Effector memory CD4-positive, alpha-beta T cell (primary cell): ENCODE measurements at places on chromosomes 2 and 18.

- no peak for DNase-seq
Observed at GRCh38 chr2:206045251-206045650, 40.7 kb downstream of the INO80D start.

DNA sequence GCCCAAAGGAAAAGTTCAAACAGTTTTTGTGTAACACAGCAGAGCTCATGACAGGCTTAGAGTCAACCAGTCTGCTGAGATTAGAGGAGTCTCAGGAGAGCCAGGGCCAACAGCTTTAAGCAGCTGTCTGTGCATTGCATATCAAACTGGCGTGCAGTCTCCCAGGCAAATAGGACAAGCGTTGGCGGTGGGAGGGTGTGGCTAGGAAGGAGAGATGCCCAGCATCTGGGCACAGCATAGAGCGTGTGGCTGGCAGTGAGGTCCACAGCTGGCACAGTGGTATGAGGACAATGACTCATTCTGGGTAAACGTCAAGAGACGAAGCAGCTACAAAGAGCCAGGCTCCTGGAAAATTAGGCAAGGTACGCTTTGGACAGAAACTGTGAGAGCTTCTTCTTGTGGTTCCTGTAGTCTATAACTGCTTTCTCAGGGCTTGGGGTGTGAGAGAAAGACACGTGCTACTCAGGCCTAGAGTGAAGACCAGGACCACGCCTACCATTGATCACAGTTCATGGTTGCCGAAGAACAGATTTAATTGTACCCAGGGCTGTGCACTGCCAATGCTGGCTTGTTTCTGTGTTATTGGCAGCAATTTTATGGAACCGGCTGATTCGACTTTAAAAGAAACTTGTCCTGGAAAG, 14.8 kb downstream of the ZAP70 start:
- no peak for DNase-seq

DNA sequence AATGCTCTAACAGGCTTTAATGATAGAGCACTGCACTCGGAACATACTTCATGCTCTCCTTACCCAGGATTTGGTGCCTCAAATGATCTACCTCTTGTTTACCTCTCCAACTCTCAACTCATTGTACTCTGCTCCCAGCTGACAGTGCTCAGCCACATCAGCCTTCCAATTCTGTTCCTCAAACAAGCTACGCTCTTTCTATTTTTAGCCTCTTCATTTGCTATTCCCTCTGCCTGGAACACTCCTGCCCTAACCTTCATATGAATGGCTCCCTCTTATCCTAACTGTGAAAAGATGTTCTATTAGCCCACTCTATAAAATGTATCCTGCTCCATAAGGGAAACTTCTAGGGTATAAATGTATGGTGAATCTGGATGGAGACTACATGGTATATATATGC, 42.5 kb downstream of the PIGN start:
- no peak for DNase-seq

DNA sequence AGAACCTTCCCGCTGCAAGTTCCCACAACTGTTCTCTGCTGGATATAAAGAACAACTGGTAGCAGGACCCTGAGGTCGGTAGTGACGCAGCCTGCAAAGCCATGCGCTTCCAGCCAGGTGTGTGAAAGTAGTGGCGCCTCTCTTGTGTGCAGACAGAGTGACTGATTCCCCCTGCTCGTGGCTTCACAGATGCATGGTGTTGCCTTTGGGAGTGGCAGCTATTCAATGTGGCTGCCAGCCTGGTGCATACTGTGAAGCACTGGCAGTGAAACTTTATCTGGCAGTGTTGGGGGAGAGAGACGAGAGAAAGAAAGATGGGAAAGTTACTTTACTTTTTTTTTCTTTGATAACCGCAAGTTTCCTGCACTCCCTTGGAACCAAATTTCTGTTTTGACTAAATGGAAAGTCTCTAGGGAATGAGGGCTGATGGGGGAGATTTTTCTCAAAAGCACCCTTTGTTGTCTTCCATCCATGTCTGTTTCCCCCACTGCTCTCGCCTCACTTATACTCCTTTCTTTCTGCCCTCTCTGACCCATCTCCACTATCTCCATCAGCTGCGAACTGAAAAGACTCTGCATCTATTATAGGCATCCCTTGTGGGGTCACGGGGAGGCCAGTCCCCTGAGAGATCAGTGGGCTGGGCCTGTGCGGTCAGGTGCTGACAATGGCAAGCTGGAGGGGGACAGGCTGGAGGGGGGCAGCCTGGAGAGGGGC, 90.0 kb upstream of the TNP1 start:
- no peak for DNase-seq

DNA sequence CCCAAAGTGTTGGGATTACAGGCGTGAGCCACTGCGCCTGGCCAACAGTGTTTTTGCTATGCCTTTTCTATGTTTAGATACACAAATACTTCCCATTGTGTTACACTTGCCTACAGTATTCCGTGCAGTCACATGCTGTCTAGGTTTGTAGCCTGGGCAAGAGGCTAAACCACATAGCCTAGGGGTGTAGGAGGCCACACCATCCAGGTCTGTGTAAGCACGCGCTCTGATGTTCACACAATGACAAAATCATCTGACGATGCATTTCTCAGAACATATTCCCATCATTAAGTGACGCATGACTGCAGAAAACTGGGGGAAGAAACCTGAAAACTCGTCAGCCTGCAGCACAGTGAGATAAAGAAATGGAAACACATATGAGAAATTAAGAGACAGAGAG, 46.1 kb upstream of the TWIST2 start:
- no peak for DNase-seq

DNA sequence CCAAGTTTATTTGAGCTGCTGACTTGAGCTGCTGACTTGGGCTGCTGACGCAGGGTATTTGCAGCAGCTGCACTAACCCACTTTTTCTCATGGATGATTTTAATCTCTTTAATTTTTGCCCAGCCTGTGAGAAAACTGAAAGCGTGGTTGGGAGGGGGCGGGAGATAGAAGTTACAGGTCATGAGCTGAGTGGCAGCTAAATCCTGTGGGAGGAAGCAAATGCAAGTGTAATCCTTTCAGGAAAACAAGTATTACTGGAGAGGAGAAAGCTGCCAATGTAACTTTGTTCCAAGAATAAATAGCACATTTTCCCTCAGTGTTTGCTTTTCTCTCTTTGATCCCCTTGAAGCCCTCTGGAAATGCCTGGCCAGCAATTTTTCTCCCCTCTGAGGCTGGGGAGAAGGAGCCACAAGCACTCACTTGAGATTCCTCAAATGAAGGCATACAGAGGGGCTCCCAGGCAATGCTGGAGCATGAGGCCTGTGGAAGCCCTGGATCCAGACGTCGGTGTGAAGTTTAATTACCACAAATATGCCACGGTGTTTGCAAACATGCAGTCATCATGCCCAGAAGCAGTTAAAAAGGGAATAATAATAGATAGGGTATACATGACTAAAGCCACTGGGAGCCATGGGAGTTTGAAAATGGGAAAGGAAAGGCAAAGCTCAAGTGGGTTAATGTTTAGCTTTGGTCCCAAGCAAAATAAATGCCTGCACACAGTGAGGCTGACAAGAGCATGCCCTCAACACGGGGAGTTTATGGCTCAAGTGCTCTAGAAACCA, 10.4 kb upstream of the EVA1A start:
- no peak for DNase-seq

DNA sequence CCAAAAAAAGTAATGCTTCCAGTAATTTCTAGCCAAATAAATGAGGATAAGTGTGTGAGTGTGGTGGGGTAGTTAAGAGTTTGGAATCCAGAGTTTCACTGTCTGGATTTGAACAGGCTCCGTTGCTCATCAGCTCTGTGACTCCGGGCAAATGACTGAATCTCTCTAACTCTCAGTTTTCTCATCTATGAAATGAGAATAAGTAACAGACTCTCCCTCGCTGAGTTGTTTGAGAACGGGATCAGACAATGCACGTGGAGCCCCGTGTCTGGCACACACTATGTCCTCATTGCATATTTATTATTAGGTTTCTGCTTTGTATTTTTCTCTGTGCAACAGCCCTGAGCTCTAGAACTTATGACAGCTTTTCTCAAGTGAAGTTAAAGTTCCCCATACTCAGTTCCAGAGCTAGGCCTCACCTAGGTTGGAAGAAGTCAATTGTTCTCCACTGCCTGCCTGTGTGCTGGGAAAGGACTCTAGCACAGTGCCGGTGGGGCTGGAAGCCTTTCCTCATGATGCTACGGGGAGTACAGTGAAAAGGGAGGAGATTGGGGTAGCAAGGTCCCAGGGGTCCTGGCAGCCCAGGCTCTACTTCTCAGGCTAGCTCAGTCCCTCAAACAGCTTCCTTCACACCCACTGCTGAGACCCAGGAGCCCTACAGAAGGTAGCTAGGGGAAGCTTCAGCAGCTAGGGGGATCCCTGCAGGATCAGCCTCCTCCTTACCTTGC, 1.7 kb upstream of the ICOS start:
- DNase-seq = no peak

DNA sequence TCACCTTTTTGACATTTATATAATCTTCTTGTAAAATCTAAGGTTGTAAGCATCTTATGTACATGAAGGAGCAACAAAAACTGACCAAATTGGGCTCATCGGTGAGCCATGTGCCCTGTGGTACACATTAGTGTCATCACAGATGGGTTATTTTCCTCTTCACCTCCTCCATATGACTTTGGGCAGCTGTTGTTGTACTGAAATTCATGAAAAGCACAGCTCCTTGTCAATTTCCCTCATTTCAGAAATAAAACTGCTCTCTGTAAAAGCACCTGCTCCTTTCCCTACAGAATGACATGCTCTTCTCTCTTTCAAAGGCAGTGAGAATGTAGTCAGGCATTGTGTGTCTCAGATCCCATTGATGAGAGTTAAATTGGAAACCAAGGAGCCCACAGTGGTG, 42.0 kb downstream of the DTNA start:
- DNase-seq = no peak

DNA sequence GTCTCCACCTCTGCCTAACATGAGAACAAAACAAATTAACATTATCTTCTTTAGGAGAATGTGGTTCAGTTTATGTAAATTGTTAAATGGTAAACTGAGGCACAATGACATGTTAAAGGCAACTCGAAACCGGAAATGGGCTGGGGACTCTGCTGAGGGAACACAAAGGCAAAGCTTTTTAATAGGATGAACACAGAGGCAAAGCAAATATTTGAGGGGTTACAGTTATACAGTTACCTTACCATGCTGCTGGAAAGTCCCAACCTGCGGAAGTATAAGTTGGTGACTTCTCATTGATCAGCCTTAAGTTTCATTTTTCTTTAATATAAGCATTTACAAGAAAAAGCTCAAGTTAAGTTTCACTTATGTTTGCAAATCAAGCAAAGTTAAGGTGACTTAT, 195.0 kb downstream of the DLGAP1 start:
- no peak for DNase-seq

DNA sequence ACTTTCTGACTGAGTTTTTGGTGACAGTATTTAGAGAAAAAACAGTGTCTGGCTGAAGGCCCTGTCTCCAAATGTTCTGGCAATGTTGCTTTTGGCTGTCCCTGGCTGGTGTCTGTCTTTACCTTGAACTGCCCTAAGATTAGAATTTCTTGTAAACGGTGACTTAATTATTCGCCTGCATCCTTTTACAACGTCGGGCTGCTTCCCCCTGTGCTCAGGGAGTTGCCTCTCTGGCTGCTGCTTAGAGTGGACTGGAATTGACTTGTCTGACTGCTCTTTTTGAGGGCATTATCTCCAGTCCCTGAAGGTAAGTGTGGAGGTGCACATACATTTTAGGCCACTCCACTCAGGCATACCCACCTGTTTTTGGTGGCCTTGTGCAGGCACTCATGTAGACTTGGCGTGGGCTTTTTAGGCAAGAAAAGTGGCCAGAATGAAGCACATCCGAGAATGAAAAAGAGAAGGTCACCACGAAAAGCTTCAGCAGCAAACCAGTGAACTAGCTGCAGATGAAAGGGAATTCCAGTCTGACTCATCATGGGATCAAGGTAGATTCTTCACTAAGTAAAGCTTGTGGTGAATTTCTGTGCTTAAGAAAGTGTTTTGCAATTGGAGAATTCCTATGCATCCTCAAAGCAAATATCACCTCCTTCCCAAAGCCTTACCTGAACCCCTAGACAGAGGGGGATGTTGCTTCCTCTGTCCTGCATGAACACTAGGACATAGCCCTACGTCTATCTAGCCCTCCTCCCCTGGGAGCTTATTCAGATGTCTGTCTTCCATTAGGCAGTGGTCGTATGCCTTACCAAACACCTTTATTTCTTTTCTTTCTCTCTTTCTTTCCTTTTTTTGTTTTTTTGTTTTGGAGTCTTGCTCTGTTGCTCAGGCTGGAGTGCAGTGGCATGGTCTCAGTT, 230.3 kb upstream of the TRIB2 start:
- no peak for DNase-seq

DNA sequence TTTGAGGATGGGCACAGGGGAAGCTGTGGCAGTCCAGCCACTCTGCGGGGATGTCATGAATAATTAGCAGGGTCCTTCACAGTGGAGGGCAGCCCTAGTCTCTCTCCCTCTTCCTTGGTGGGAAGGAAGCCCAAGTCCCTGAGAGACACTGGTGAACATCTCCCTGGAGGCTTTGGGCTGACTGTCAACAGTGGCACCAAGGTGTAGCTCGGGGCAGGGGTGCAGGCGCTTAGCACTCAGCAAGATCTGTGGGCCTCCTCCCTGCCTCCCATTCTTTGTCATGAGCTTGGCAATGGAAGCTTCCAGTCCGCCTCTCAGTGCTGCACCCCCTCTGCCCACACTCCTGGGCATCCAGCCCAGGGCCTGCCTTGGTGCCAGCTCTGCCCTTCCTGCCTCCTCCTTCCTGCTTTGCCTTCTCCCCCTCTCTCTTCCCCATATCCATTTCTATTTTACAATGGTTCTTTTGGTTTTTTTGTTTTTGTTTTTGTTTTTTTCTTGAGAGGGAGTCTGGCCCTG, 59.4 kb downstream of the STEAP3 start:
- DNase-seq = no peak

DNA sequence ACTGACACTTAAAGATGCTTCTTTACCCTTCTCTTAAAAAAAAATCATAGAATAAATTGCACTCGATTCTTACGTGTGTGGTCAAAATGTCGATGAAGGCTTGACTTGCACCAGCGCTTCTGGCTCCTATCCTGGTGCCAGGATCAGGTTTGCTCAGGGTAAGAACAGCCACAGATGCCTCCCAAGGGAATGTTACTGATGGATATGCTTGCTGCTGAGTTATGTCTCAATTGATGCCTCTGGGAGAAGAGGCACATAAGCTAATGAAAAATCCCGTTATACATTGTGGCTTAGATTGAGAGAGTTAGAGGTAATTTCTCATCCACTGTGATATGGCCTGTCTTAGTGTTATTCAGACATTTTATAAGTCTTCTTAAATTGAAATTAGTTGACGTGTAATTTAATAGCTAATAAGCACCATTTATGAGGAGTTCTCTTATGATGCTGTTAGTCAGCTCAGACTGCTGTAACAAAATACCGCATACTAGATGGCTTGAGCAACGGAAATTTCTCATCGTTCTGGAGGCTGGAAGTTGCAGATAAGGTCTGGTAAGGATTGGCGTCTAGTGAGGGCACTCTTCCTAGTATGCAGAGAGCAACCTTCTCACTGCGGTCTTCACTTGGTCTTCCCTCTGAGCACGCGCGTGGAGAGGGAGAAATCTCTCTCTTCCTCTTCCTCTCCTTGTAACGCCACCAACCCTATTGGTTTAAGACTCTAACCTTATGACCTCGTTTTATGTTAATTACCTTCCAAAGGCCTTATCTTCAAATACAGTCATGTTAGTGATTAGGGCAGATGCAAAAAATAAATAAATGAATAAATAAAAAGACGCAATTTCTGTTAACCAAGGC, 116.6 kb upstream of the NOSTRIN start:
- DNase-seq = no peak
